ENCODE measurements at places on chromosomes 11 and 22.

DNA sequence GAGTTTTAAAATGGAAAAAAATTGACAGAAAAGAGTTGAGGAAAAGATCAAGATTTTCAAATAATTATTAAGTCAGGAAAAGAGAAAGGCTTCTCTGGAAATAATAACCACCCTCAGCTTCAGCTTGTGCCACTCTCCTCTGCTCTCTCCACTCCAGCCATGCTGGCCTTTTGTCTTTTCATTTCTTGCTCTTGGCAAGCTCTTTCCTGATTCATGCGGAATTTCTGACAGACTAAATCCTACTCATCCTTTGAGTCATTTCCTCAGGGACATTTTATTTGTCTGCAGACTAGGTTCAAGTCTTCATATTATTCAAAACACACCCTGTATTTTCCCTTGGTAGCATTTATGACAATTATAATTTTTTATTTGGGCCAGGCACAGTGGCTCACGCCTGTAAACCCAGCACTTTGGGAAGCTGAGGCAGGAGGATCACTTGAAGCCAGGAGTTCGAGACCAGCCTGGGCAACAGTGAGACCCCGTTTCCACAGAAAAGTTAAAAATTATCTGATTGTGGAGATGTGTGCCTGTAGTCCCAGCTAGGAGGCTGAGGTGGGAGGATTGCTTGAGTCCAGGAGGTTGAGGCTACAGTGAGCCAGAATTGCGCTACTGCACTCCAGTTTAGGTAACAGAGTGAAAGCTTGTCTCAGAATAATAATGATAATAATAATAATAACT, 7.8 kb upstream of the P4HA3 start:
- no peak for DNase-seq

DNA sequence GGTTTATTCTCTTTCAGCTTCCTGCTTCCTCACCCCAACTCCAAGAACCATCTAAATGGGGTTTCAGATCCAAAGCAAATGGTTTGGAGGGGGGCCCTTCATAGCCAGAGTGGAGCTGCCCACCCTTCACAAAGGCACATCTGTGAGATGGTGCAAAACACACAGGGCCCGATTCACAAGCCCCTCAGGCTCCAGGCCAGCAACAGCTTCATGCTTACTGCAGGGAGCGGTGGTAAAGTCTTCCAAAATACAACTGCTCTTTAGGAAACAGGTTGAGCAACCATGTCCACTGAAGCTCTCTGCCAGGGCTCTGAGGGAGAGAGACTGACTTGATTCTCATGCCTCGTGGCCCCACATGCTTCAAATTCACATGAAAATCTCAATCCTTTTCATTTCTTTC, 213.0 kb upstream of the NARS2 start:
- no peak for DNase-seq

GRCh38 chr11:11229647-11230046, 123.4 kb downstream of the CSNK2A3 start:
- no peak for DNase-seq

GRCh38 chr11:35750981-35751663, 88.5 kb downstream of the TRIM44 start:
- DNase-seq = no peak

DNA sequence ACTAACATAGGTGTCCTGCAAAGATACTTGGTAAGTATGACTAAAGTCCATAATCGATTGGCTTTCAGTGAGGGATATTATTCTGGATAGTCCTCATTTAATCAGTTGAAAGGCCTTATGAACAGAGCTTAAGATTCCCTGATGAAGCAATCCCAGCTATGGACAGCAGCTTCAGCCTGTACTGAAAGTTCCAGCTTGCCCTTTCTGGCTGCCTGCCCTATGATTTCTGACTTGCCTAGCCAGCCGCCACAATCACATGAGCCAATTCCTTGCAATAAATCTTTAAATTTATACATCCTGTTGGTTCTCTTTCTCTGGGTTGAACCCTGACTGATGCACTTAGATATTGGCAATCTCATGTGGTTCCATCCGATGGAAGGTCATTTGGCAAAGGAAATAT, 759.0 kb upstream of the API5 start:
- no peak for DNase-seq

GRCh38 chr11:104529906-104530305, 366.0 kb upstream of the PDGFD start:
- no peak for DNase-seq

DNA sequence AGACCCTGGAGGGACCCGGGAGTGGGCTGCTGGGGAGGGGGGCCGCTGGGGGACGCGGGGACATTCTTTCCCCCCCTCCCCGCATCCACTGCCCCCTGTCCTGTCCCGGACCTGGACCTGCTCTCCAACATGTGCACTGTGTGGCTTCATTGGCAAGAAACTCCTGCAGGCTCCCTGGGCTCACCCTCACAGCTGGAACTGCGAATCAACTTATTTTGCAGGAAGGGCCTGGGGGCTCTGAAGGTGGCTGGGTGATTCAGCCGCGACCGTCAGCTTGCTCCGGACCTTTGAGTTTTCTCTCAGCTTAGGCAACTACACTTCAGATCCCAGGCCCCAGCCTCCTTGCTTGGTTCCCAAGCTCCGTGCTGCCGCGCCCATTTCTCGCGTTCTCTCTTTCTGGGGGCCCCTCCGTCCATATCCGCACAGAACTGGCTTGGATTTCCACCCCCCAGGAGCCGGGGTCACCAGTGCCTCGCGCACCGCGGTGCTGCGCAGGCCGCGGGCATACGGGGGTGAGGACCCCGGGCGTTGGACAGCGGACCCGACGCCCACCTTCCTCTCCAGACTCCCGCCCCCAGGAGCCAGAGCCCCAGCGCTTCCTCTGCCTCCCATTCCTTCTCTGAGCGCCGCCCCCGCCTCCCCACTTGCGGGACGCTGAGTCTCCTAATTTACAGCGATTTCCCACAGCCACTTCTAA, 471 bp upstream of the AHNAK start:
- no peak for DNase-seq

- no peak for DNase-seq
Observed at GRCh38 chr11:73598719-73599379, 937 bp upstream of the FAM168A start.

DNA sequence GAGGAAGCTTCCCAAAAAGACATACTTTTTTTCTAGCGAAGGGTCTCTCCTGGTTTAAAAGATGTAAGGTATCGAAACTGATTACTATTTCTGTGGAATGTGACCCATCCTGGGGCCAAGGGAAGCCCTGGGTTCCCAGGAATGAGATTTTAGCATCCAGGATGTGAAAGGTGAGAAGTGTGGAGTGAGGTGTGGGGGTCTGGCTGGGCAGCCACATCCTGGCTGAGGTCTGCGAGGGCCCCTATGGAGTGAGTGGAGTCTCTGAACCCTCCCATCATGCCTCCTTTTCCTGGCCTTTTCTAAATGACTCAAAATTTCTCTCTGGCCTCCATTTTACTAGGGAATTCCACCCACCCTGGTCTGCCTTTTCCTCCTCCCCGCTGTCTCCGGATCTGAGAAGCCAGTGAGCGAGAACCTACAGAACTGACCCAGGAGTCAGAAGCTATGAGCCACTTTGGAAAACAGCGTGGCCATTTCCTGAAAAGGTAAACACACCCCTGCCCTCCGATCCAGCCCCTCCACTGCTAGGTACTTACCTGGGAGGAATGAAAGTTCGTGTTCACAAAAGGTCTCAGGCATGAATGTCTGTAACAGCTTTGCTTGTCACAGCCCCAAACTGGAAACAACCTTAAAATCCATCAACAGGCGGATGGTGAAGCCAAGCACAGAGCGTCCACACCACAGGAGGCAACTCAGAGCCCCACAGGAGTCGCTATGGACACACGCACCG, 27.7 kb upstream of the SHANK2 start:
- no peak for DNase-seq

DNA sequence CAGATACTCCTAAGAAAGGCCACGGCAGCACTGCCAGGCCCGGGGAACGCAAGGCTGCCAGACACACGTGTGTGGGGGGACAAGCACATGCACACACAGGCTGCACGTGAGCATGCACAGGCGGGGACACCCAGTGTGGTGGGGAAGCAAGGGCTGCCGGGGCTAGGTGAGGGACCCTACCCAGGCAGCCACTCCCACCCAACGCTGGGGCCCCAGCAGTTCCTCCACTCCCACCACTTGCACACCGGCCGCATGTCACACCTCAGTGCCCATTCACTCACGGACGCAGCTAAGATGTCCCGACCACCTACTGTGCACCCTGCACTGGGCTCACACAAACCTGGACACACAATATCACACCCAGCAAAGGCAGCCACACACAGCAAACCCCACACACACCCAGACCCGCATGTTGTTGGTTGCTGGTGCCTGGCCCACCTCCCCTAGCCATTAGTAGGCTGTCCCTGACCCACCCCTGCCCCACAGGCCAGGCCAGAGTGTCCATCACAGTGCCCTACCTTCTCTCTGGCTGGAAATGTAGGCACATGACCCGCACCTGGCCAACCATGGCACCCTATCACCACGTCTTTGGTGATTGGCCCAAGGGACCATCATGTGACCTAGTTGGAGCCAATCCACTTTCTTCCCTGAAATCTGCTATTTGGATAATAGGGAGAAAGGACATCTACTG, 8.8 kb downstream of the SSTR3 start:
- DNase-seq = no peak

GRCh38 chr11:93295921-93296575, 34.5 kb upstream of the DEUP1 start:
- DNase-seq = no peak

- no peak for DNase-seq
Observed at GRCh38 chr11:95346265-95346664, 115.3 kb upstream of the SESN3 start.

GRCh38 chr22:23089633-23090456, 19.5 kb downstream of the GNAZ start:
- no peak for DNase-seq

DNA sequence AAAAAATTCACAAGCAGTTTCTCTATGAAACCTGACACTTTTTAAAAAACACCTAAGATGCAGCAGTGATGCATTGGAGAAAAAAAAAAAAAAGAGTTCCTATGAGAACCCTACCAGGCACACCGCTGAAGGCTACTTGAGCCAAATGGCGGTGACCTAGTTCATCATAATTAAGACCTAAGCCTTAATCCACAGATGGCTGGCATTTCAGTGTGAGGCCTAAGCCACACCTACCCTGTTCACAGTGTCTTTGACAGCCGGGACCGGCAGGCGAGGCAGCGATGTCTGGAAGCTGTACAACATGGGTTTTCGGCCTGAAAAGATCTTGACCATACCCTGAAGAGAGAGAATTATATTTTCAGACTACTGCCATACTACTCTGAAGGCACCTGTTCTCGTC, 38.0 kb downstream of the CPT1A start:
- no peak for DNase-seq

DNA sequence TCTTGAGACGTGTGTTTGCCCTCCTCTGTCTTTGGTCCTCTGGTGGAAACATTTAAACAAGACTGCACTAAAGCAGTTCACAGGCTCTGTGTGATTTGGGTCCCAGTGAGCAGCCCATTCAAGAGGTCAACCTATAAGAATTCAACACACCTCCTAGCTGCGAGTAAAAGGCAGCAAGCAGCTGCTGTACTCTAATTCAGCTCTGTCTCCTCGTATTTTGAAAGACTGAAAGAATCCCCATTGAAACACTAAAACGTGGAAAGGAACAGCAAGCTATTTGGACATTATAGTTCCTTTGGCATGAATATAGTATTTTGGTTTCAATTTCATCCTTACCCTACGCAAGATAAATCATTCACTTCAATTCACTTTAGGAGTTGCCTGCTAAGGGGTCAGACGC, 1046.7 kb downstream of the DLG2 start:
- DNase-seq = no peak

- no peak for DNase-seq
Observed at GRCh38 chr22:50678218-50678650, 5.6 kb downstream of the SHANK3 start.

- peak; percentile 84 for DNase-seq
Observed at GRCh38 chr22:23565915-23566704, 14.0 kb downstream of the IGLL1 start.

DNA sequence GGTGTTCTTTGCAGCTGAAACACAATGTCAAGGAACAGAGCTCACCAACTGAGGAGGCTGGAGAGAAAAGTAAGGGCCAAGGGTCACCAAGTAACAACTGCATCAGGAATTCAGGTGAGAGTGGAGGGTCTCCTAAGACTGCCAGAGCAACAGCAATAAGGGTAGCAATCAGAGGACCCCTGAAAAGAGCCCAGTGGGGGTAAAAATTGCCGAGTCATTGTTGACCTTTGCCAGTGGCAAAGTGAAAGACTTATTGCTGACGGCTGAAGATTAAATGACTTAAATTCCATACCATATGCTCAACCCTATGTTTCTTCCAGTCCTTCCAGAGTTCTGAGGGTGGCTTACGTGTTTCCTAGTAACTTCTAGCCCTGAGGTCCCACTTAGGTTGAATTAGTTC, 51.9 kb upstream of the ARHGAP42 start:
- no peak for DNase-seq

- DNase-seq = no peak
Observed at GRCh38 chr22:40685406-40685805, 6.1 kb downstream of the MCHR1 start.
